ENCODE measurements at places on chromosomes 1 and 21. TPM values are rescaled to one million over a fixed set of nuclear protein-coding genes. Genes with fewer than 3 reads are reported as not detected.

DNA sequence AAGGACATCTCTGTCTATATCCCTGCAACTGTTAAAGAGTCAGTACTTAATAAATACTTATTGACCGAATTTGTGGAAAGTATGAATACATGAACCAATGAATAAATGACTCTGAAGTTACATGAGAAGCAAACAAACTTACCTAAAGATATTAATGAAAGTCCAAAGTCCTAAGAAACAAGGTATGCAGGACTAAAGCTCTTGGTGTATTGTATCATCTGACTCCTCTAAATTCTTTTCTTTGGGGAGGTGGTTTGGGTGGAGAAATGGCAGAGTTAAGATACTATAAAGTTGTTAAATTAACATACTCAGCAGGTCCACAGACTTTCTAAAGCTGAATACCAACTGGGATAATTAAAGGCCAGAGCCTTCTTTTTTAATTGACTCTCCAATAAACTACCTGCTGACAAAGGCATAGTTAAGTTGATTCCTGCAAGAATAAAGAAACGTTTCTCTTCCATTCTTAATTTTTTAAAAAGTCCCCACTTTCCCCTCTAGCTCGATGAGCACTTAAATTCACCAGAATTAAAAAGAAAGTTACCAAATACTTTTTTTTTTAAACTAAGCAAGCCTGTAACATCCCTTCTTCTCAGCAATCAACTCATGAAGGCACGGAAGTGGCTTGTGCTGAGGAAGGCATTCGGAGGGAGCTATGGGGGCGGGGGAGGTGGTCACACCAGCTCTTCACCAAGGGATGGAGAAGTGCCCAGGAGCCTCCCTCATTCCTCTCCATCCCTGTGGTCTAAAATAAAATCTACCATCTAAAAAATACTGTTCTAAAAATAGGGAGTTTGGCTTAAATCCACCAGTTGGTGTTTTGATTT lies 61.1 kb downstream of the GADD45A start:
- no peak for DNase-seq

DNA sequence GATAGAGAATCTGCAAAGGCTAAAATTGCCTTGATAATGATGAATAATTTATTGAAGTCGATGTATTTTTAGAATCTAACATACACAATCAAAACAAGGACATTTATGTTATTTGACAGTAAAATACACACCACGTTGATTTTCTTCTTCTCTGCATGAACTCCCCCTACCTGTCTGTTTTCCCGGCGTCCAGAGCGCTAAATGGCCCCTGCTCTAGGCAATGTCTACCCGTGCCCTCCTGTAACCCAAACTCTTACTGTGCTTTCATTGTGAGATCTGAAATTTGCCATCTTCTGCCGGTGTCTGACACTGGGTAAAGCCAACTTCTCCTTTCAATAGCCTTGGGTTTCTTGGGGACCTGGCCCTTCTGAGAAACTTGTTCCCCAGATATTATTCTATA lies 6.7 kb upstream of the OR11L1 start:
- DNase-seq: no peak

The PEAR1 gene
- total RNA-seq: 1.2 TPM

The C8A gene
- not detected for total RNA-seq

The GJA5 gene
- total RNA-seq: not detected

- no peak for DNase-seq
These were observed 379 bp upstream of the STRIP1 start for GRCh38 chr1:110034040-110034450.

The FH gene
- 51.0 TPM for total RNA-seq

DNA sequence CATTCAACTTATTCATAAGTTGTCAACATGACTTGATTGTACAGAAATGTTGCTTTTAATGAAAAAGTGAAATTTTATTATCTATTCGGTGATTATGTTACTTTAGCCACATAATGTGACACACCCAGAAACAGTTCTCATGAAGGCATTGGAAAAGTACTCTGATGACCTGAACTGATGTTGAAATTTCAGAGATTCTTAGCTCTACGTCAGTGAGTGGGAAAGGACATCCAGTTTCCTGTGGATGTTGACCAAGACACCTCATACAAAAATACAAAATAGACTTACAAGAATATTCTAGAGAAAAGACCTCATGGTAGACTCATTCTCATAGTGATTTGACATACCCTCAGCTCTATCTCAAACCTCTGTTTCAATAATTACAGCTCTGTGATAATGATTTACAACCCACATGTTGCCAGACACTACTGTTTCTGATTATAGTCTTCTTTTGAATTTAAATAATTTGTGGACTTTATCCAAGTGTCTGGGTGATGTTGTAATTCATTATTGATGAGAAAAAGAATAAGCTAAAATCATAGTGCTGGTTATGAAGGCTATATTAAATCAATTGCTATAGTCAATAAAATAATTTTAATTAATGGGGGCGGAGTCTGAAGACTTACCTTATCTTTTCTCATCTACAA lies 37.3 kb downstream of the KCNK2 start:
- DNase-seq: no peak

DNA sequence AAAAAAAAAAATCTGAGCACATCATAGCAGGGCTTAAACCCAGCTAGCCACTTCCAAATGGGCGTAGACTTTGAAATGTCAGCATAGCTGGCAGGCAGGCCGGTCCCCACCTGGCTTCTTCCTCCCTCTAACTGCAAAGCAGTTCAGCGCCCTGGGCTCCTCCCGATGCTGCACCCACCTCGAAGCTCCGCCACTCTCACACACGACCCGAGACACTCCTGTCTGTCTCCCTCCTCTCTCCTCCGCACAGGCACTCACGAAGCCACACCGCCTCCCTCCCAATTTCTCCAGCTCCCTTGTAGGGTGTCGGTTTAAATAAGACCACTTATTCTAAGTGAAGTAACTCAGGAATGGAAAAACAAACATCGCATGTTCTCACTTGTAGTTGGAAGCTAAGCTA lies 301.3 kb downstream of the NPHP4 start:
- DNase-seq: no peak
